NCI-H510A treated with DMSO at 0.1 percent for 48 hours (cell line): ENCODE measurements at places on chromosomes 4 and X.

- no peak for DNase-seq
These were observed 55.9 kb downstream of the SPATA4 start for GRCh38 chr4:176139518-176139917.

DNA sequence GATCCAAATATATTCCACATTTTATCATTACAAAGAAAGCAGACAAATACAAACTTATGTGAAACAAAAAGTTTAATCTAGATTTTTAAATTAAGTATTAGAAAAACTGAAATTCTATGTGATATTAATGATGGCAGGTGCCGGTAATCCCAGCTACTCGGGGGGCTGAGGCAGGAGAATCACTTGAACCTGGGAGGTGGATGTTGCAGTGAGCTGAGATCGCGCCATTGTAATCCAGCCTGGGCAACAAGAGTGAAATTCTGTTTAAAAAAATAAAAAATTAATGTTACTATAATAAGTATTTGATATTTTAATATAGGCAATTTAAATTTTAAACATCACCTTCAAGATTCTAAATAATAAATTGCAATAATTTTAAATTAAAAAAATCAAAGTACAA, 400.6 kb downstream of the PABPC4L start:
- no peak for DNase-seq

DNA sequence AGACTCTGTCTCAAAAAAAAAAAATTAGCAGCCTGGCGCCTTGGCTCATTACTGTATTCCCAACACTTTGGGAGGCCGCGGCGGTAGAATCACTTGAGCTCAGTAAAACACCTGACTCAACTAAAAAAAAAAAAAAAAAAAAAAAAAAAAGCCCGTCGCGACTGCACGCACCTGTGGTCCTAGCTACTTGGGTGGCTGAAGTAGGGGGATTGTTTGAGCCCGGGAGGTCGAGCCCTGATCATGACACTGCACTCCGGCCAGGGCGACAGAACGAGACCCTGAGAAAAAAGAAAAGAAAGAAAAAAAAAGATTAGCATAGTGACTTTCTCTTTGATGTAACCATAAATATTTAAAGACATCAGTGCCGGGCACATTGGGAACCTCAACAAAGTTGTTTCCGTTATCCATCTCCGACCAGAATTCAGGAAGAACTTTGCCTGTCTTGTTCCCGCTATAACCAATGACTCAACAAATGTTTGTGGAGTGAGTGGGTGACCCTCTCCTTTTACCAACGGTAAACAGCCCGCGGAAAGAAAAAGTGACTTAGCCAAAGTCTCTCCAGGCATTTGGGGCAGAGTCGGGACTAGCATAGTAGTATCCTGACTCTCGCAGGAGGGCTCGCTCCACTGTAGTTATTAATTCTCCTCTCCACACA, 553 bp upstream of the MED28 start:
- DNase-seq = no peak

- no peak for DNase-seq
These were observed 32.9 kb downstream of the LUZP4 start for GRCh38 chrX:115322375-115322774.

DNA sequence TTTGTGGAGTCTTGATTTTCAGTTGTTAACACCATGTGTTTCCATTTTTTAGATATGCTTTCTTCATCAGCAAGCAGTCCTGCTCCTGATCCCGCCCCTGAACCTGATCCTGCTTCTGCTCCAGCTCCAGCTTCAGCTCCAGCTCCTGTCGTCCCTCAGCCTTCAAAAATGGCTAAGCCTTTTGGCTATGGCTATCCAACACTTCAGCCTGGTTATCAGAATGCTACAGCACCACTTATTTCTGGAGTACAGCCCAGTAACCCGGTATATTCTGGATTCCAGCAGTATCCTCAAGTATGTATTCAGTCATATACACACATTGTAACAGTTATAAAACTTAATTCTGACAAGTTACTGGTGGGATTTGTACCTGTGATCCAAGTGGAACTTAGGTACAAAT, 60.9 kb downstream of the SEC24B start:
- DNase-seq = no peak

- peak; percentile 41 for DNase-seq
These were observed 50.9 kb downstream of the UCHL1 start for GRCh38 chr4:41307638-41308037.

DNA sequence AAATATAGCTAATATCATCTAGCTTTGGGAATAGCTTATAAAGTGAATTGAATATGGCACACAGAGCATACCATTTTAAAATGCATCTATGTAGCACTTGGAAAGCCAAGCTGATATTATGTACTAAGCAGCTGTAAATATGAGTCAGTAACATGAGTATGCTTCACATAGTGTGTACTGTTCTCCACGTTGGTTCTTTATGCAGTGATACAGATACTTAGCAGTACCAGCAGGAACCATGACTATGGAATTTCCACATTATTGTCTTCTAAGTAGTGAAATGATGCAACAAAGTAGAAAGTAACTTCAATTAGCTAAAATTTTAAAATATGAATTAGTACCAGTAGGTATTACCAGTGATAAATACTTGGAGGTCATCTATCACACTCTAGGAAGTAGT, 320.1 kb downstream of the BMPR1B start:
- DNase-seq = no peak

GRCh38 chrX:40326186-40326965, 228.6 kb upstream of the BCOR start:
- DNase-seq = no peak

- no peak for DNase-seq
These were observed 859.2 kb upstream of the PRKX start for GRCh38 chrX:4572691-4573090.

GRCh38 chrX:53287493-53288138, 6.2 kb upstream of the IQSEC2 start:
- no peak for DNase-seq

GRCh38 chr4:129420637-129421036, 324.7 kb downstream of the C4orf33 start:
- no peak for DNase-seq

GRCh38 chrX:107600366-107600765, 27.9 kb upstream of the PRPS1 start:
- DNase-seq = no peak

GRCh38 chr4:148735432-148736155, 293.4 kb upstream of the NR3C2 start:
- no peak for DNase-seq

- no peak for DNase-seq
These were observed 65.7 kb downstream of the ZFX start for GRCh38 chrX:24215272-24215671.

GRCh38 chrX:6384371-6384770, 150.5 kb downstream of the VCX3A start:
- no peak for DNase-seq

GRCh38 chr4:186946682-186947294, 223.1 kb upstream of the FAT1 start:
- peak; percentile 11 for DNase-seq

GRCh38 chr4:12472087-12472486, 1012.1 kb downstream of the RAB28 start:
- no peak for DNase-seq

DNA sequence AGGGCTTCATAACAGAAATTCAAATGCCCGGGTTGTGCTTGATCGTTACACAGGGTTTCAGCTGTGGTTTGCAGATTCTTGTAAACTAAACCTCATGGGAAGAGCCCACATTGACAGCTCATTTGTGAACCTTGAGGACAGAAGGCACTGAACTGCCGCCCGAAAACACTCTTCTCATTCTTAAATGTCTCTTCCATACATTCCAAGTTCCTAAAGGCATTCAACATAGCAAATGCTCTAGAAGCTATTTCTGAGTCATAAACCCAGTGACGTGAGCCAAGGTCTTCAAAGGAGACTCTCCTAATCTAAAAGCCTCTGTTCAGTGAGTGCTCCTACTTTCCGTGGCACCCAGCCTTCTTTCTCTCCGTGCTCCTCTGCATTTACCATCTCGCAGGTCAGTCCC, 737.8 kb upstream of the FRG1 start:
- no peak for DNase-seq

DNA sequence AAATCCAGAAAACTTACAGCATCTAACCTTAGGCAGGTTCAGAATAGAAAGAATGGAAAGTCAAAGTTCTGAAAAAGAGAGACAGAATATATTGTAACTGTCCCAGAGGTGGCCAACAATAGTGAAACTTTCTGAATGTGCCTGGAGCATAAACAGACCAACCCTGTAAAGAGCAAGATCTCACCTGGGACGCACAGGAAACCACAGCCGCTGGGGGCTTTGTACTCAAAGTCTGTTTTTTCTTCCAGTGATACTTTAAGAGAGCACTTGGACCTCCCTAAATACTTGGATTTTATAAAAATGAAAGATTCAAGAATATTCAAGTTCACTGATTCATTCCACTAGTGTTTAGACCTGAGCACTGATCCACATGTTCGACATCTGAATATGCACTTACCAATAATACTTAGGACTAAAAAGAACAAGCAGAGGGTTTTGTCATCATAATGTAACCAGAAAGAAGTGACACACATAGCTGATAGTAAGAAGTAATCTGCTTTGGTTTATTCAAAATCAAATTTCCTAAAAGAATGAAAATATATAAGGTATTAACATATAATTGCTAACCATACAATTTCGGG, 35.3 kb downstream of the ARAP2 start:
- DNase-seq = no peak

DNA sequence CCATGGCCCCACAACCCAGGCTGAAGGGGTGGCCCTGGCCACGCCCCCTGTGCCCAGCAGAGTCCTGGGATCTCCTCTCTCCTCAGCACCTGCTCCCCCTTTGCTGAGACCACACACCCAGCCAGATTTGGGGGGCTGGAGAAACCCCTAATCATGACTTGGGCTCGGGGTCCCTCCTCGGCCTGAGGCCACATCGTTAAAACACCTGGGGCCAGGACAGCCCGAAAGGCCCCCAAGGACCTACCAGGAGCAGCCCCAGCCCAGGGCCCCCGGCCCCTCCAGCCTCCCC, 116.7 kb downstream of the FAM53A start:
- DNase-seq = no peak

- no peak for DNase-seq
These were observed 27.0 kb downstream of the DHX15 start for GRCh38 chr4:24557026-24558025.

DNA sequence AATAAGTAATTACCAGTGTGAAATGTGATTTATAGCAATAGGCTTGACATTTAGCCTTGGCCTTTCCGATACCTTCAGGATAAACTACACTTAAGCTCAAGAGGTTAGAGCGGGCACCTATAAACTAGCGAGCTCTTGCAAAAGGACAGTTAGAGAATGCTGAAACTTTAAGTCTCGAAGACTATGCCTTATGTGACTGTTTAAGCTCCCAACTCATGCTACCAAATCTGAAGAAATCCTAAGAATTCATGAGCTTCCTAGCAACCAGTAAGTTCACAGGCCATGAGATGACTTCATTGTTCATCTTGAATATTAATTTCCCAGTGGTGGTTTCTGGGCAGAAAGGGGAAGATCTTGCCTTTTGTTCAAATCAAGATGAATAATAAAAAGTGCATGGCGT, 4.7 kb downstream of the STOX2 start:
- DNase-seq = no peak

- peak; percentile 49 for DNase-seq
These were observed 719 bp downstream of the USO1 start for GRCh38 chr4:75724867-75725724.

- DNase-seq = peak; percentile 20
These were observed 1.0 kb downstream of the TBC1D9 start for GRCh38 chr4:140754918-140755773.

- DNase-seq = no peak
These were observed 8.5 kb upstream of the GYG2 start for GRCh38 chrX:2820136-2820771.

DNA sequence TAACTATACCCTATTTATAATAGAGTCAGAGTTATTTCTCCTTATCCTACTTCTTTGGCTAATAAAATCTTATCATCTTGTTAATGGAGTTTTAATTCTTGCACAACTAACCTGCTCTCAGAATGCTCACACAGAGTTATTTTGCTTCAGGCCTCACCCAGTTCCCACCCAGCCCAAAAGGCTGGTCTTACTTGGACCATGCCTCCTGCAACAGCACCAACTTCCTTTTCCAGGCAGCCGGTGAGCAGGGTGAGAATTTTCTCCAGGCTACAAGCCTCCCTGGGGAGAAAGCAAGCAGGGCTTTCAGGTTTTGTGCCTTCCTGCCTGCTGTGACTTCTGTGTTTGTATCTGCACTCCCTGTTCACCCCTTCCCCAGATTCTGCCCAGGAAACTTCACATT, 29.1 kb upstream of the BANK1 start:
- DNase-seq = no peak

GRCh38 chr4:5893591-5893990, 705 bp upstream of the CRMP1 start:
- no peak for DNase-seq

DNA sequence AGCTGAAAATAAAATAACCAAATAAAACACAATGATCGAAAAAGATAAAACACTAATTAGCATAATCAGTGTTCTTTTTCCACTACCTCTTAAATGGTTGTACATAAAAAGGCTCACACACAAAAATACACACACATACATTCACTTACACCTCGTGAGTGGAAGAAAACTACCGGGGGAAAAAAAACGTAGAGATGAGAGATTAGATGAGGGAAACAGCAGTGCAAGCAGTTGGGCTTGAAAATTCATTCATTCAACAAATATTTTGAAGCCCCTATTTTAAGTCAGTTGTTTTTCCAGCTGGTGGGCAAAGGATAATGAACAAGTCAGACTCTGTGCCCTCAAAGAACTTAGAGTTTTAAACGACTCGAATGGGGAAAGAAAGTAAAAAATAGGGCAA, 1.0 kb downstream of the TBCK start:
- no peak for DNase-seq

DNA sequence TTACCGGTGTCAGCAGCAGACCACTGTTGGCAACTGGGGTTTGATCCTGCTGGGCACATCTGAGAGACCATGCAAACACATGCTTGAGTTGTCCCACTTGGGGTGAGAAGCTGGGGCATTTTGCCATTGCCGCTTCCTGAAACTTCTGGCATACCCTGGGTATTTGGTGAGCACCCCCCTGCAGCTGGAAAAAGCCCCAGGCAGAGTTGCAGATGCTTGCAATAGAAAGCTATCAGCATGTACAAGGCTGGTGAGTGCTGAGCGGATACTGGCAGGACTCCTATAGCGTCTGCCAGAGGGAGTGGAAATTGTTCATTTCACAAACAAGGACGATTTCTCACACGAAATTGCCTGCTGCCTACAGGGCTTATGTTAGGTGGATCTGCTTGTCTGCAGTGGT, 32.3 kb downstream of the SUPT20HL1 start:
- no peak for DNase-seq

- DNase-seq = no peak
These were observed 20.7 kb downstream of the ACE2 start for GRCh38 chrX:15579778-15580747.

GRCh38 chr4:116599859-116600258, 485.5 kb downstream of the TRAM1L1 start:
- no peak for DNase-seq

GRCh38 chr4:8402181-8402597, 38.3 kb downstream of the ACOX3 start:
- no peak for DNase-seq

DNA sequence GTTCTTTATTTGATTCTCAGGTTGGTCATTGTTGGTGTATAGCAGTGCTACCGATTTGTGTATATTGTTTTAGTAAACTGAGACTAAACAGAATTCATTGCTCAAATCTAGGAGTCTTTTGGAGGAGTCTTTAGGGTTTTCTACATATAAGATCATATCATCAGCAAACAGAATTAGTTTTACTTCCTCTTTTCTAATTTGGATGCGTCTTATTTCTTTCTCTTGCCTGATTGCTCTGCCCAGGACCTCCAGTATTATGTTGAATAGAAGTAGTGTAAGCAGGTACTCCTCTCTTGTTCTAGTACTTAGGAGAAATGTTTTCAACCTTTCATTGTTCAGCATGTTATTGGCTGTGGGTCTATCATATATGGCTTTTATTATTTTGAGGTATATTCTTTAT, 92.6 kb downstream of the IQCM start:
- no peak for DNase-seq
